ENCODE measurements at places on chromosomes 4 and X. TPM values are rescaled to one million over a fixed set of nuclear protein-coding genes. Genes with fewer than 3 reads are reported as not detected.

DNA sequence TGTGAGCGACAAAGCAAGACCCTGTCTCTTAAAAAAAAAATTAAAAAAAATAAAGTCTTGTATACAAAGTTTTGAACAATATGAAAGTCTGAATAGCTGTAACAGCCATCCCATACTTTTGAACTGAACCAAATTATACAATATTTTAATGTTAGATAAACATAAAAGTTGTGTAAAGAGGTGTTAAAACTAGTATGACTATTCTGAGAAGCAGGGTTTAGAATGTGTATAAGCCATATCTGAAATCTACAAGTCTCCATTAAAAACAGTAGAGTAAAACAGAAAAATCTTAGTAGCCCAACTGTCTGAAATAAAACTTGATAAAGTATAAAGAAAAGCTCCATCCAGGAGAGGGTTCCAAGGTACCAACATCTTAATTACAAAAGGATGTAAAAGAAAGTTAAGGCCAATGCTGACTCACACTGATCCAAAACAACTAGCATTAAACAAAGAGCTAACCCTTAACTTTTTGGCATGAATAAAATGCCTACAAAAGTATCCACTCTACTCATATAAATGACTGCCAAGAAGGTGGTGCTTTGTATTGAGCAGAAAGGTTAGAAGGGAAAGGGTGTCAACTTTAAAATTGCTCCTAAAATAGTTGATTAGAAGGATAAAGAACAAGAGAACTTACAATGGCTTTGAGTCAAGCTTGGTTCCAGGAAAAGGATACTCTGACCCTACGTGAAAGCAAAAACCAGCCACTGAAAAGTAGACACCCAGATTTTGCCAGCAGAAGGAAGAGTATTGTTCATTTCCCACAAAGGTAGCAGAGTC, 18.5 kb downstream of the CNOT6L start:
- H3K27me3 ChIP-seq, result no peaks in the 10 kb centered on the region
- no peaks in the 10 kb centered on the region for H3K4me1 ChIP-seq
- H3K27ac ChIP-seq, result no peak overlapping the region
- no peaks in the 10 kb centered on the region for H3K36me3 ChIP-seq
- DNase-seq, result no peak
- H3K4me3 ChIP-seq, result no peak overlapping the region

- H3K27me3 ChIP-seq, result no peaks in the 10 kb centered on the region
- no peak overlapping the region for H3K27ac ChIP-seq
- no peak for DNase-seq
- H3K36me3 ChIP-seq, result peaks cover 38% of the 10 kb centered on the region
Observed at GRCh38 chr4:39716356-39716755, 18.4 kb downstream of the UBE2K start.

- no peaks in the 10 kb centered on the region for H3K4me1 ChIP-seq
- H3K36me3 ChIP-seq, result no peaks in the 10 kb centered on the region
- H3K4me3 ChIP-seq, result peak overlapping the region; percentile 4
- peaks cover 69% of the 10 kb centered on the region for H3K27me3 ChIP-seq
Observed at GRCh38 chr4:84491481-84491880, 7.6 kb downstream of the NKX6-1 start.

DNA sequence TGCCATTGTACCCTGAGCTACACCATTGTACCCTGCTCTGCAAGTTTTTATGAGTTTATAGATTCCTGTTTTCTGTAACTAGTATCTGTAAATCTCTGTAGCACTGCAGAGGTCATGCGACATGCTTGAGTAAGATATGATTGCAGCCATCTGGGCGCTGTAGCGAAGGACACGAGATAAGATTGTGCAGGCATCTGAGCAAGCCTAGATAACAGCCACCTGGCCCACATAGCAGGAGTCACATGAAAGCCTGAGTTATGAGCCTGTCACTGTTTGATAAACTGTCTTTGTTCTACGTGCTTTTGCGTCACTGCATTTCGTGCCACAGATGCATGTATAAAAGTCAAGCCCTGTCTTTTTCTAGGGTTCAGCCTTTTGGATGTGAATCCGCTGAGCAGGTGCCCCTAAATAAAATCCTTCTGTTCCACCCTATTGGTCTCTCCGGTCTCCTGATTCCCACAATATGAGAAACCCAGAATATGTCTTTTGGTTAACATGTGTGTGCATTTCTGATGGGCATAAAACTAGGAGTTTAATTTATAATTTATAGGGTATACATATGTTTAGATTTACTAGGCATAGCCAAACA, 327.6 kb upstream of the MAOA start:
- H3K4me1 ChIP-seq, result no peaks in the 10 kb centered on the region
- no peak overlapping the region for H3K4me3 ChIP-seq
- peaks cover 45% of the 10 kb centered on the region for H3K36me3 ChIP-seq
- H3K27me3 ChIP-seq, result no peaks in the 10 kb centered on the region

RCHY1 gene
- 47.7 TPM for total RNA-seq

TMPRSS11D gene
- not detected for total RNA-seq

RTL3 gene
- not detected for total RNA-seq

RNF212 gene
- total RNA-seq, result 3.3 TPM

Data from H9 (cell line).